ENCODE measurements at places on chromosomes 3 and 15.

- no peak for DNase-seq
Observed at GRCh38 chr3:84555629-84556028, 403.2 kb upstream of the CADM2 start.

DNA sequence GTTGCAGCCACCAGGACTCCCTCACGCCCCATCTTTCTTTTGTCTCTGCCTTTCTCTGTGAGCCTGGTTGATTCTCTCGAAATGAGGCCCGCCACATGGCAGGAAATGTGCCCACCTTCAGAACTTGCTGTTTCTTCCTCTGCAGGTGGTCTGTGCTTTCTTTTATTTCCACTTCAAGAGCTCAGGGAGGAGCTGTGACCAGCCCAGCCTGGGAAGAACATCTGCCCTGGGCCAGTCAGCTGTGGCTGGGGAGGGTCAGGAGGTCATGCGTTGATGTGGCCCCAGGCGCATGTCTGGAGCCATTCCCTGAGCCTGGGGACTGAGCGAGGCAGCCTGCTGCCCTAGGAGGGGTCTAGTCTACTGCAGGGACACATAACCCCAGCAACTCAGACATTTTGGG lies 8.0 kb downstream of the FBLN2 start:
- DNase-seq = no peak

DNA sequence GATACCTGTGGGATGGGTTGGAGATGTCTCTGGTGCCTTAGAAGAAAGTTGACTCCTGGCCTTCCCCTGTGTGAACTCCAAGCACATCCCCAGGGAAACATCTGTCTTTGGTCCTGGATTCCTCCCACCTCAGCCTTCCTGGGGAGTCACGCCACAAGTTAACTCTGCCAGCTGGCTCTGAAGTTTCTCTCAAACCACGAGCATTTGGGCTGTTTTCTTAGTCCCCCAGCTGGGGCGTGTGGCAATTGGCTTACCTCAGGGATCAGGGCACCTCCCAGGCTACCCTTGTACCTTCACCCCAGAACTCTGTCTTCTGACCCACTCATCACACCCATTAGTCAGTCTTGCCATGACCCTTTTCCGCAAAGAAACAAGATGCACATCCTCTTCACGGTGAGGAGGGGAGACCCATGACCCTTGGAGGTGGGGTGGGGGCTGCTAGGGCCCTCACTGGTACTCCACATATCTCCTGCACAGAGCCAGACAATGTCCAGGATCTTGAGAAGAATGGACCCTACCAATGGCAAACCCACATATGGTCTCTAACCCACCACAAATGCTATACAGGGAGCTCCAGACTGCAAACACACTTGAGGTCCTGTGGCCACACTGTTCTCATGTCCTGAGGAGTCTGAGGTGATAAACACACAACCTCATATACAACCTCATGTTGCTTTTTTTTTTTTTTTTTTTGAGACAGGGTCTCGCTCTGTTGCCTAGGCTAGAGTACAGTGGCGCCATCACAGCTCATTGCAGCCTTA lies 3.9 kb downstream of the NEIL1 start:
- DNase-seq = peak; percentile 66

GRCh38 chr15:31468911-31469785 lies 142.5 kb downstream of the KLF13 start:
- no peak for DNase-seq

DNA sequence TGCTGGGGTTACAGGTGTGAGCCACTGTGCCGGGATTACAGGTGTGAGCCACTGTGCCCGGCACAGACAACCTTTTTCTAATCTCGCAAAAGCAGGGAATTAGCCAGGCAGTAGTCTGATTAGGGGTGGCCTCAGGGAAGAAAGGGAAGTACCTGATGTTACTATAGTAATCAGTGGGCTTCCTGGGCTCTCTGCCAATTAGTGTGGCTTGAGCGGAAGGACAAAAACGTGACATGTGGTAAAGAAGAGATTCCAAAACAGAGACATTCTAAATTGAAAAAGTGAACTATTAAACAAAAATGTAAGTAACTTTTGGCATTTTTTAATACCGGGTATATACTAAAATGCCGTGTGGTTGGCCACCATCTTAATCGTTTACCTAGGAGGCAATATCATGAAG lies 48.1 kb downstream of the CFAP20DC start:
- no peak for DNase-seq

- no peak for DNase-seq
Observed at GRCh38 chr3:71028184-71028583, 555.3 kb downstream of the FOXP1 start.

GRCh38 chr15:22786868-22787698 lies 639 bp downstream of the NIPA1 start:
- DNase-seq = peak; percentile 10

- no peak for DNase-seq
Observed at GRCh38 chr3:26058901-26059321, 269.0 kb downstream of the OXSM start.

- DNase-seq = no peak
Observed at GRCh38 chr3:197257711-197258110, 40.7 kb downstream of the DLG1 start.

GRCh38 chr3:4741404-4742307 lies 237.6 kb upstream of the BHLHE40 start:
- peak; percentile 99 for DNase-seq

DNA sequence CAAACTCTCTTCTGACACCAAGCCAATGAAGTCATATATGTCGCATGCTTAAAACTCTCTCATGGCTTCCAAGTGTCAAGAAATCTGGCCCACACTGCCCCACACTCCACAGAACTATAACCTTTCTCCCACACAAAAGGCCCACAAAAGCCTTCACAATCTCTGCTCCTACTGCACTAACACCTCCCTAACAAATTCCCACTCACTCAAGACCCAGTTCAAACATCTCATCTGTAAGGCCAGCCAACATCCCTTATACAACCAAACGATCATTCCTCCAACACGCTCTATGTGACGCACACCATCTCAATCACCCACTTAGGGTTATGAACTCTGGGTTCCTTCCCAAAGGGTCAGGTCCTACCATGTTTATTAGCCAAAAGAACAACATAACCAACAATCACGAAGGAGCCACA lies 13.5 kb downstream of the TBC1D2B start:
- peak; percentile 90 for DNase-seq

- no peak for DNase-seq
Observed at GRCh38 chr3:11173828-11174465, 19.7 kb downstream of the HRH1 start.

DNA sequence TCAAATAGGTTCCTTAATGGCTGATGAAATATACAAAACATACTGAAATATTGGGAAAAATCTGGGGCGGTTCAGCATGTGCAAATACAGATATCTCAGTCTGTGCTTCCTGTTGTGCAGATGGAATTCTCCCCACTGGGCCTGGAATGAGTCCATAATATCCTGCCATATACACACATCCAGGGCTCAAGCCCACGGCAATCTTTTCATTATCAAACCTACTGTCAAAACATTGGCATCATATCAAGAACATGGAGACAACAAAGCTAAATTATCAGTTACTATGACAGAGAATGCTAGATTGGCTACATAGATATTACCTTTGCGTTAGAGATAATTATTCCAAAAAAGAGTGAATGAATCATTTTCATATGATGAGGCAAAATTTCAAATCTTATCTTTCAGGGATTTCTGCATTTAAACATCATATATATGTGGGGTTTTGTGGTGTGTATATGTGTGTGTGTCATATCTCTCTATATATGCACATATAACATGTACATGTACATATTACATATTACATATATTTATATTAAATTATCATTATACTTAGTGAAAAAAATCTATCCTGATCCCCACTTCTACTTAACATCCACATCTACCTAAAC lies 713.3 kb downstream of the GBE1 start:
- DNase-seq = no peak

DNA sequence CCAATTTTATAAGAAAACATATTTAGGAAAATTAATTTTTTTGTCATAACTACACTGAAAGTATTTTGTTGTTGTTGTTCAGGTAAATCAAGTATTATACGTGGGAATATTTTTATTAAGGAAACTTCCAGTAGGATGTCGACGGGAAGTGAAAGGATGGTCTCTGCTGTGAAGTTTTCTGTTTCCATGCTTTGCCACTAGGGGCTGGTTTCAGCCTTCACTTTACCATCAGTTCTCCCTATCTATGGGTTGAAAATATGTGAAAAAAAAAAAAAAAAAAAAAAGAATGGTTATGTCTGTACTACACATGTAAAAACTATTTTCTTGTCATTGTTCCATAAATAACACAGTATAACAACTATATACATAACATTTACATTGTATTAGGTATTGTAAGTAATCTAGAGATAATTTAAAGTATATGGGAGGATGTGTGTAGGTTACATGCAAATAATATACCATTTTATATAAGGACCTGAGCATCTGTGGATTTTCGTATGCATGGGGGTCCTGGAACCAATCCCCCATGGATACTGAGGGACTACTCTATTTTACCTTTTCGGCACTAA lies 136.7 kb downstream of the SMAD6 start:
- peak; percentile 60 for DNase-seq

DNA sequence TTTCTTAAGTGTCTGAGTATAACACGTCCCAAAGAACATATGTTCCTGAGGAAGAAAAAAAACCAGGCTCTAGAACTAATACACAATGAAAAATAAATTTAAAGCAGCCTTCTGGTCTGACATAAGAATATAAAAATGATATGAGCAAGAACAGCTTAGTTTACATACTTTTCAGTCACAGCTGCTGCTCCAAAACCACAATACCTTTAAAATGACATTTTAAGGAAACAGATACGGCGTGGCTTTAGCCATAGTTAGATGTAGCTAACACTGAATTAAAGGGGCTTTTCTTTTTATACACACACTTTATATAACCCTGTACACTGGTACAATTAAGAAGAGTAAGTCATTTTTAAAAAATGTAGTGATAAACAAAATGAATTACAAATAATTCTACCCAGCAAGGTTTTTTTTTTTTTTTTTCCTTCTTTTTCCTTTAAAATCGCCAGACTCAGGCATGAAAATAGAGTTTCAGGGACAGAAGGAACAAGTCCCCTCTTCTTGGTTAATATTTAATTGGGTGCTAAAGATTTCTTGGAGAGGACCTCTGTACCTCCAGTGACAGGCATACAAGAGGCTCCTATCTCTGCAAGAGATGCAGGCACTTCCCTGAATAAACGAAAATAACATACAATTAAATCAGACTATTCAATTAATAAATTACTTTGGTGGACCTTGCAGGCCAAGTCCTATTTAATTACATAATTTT lies 265.6 kb downstream of the FOXP1 start:
- DNase-seq = no peak

DNA sequence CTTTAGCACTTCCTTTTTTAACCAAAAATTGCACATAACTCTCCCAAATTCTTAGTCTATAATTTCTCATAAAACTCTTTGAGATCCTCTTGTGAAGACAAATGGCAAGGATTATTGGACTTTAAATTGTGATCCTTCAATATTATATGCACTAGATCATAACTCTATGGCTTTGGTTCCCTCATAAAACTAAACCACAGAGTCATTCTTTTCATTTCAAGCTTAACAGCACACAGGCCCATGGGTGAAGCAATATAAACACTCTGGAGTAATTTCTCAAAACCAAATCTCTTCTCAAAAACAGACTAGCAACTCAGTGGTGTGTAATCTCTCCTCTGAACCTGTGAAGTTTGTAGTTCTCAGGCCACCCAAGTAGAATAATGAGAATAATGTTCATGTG lies 171.0 kb upstream of the NECTIN3 start:
- DNase-seq = no peak

GRCh38 chr3:73687106-73688004 lies 62.6 kb upstream of the PDZRN3 start:
- DNase-seq = peak; percentile 42

DNA sequence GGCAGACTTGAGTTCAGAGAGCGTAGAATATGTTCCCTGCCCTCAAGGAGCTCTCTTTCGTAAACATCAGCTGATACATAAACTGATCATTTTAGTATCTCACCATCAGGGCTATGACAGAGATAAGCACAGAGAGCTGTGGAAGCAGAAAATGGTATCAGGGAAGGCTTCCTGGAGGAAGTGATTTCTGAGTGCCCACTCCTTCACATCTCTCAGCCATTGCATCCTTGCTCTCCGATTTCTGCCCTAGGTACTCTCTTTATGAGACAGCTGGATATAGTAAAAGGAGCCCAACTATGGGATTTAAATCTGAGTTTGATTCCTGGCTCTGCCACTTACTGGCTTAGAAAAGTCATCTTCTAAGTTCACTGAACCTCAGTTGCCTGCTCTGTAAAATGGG lies 9.1 kb upstream of the AP2M1 start:
- no peak for DNase-seq

GRCh38 chr3:189827108-189827507 lies 195.9 kb downstream of the TP63 start:
- DNase-seq = no peak

DNA sequence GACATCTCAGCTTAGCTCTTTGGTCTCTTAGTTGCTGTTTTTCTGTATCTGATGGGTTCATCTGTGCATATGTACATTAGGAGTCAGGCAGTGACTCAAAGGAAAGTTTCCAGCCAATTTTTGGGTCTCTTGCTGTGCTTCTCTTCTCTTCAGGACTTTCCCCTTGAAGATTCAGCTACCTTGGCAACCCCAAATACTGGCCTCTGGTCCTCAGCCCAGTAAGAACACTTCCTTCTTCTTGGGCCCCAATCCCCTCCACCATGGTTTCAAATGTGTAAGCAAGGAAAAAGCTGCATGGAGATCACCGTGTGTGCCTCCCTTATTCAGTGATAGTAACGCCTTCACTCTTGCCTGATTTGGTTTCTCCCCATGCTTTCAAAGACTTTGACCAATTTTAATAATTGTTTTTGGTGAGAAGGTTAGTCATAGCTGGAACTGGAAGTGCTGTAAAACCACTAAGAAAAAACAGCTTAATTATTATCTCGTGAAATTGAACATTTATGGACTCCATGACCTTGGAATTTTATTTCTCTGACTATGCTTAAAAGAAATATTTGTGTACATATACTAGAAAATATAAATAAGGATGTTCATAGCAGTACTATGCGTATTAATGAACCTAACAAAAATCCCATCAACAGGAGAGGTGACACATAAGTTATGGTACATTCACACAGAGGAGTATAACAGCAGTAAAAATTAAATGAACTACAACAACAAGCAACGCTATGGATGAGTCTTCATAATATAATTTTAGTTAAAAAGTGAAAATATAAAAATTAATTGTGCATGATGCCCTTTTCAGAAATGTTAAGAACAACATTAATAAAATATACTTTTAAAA lies 125.3 kb upstream of the BCL6 start:
- no peak for DNase-seq

- no peak for DNase-seq
Observed at GRCh38 chr3:65685621-65686235, 353.0 kb downstream of the MAGI1 start.

DNA sequence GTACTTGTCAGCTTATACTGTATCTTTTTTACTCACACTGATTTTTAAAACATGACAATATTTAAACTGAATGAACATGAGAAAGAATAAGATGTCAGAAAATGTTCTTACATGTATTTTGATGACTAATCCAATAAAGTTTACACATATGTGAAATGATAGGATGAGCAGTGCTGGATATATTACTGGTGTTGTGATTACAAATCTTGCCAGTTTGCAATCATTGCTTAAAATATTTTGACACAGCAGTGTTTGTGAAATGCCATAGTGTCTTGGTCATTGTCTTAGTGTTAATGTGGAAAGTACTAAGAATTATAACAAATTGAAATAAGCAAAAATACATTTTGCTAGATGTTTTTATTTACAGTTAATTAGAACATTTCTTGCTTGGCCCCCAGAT lies 118.7 kb upstream of the MLF1 start:
- peak; percentile 35 for DNase-seq
